ENCODE measurements at places on chromosomes 2 and 18.
A peak's percentile ranks its signal among the peaks of the same experiment; 100 is the strongest.

GRCh38 chr2:113164930-113165585 lies 8.7 kb upstream of the PSD4 start:
- DNase-seq, result no peak

DNA sequence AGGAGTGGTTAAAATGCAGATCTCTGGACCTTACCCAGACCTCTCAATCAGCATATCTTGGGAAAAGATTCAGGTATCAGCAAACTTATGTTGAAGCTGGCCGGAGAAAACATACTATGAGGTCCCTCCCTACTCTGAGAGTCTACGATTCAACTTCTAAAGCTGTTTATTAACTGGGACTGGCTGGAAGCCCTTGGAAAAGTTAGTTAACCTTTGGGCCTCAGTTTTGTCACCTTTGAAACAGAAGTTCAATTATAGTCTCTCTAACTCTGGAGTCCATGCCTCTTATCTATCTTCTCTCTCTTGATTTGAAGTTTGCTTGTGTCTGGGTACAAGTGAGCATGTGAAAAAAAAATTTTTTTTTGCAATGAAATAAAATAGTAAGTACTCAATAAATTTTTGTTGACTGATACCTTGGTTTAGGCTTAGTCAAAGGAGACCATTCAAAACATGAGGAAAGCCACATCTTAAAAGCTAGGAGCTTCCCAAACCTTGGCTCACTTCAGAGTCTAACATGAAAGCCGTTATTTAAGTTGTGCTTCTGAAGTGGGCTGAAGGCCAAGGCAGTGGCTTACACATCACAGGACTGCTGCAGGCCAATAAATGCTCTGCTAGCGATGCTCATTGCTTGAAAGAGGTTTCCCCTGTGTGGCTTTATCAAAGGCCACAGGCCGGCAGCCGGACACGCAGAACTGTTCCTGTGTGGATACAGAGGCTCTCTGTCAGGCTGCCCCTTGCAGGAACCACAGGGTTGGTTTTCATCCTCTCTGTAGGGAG lies 110.6 kb upstream of the FAM136A start:
- no peak for DNase-seq

DNA sequence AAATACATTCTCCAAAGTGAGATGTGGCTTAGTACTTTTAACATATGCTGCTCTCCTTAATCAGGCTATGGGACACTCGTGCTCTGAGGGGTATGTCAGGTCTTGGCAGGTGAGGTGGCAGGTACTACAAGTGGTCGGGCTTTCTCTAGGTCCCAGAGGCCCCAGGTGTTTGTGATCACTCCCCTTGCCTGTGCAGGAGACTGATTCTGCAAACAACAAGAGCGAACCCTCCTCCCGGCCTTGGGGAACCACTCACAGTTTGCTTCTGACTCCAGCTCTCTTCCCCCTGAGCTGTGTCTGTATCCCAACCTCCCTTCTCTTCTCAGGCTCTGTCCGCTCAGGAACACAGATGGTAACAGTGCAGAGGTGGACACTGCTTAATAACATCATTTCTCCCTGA lies 48.1 kb downstream of the ATOH8 start:
- no peak for DNase-seq

DNA sequence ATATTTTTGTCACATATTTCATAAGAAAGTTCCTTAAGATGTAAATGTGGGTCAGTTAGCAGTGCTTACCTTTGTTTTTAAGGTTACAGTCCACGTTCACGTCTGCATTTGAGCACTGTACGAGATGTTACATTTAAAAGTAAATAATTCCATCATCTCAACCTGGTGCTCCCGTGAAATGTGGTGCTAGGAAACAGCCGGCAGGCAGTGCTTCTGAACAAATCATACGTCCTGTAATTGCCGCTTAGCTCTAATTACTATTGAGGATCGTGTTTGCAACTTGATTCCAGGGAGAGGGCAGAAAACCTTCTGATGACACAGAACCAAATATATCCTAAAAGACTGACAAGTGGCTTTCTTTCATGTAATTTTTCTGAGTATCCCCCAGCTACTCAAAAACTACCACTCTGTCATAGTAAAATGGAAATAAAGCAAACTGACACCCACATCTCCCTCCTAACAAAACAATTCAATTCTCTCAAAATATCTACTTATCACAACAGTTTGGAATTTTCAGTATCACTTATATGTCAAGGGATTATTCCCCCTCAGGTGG lies 297.8 kb upstream of the SESTD1 start:
- no peak for DNase-seq

- DNase-seq, result peak; percentile 14
Observed at GRCh38 chr2:195407783-195408182, 249.2 kb upstream of the SLC39A10 start.
